Hematopoietic multipotent progenitor cell treated with erythropoietin and hydrocortisone succinate and interleukin-3 and kit ligand, for 15 days (in vitro differentiated cells): ENCODE measurements at places on chromosomes 3 and 15.
A peak's percentile ranks its signal among the peaks of the same experiment; 100 is the strongest.

DNA sequence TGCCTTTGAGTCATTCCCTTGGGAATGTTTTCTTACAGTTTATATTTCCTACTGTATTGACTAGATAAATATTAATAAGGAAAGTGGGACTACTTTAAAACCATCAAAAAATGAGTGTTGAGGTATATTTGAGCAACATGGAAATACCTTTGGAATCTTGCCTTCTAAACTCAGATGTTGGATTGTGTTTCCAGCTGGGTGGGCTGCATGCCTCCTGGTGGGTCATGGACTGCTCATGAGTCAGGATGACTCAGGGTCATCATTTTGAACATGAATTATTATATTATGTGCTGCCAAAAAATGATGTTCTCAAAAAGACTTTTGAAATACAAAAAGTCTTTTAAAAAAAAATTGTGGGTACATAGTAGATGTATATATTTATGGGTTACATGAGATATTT, 41.1 kb upstream of the APH1B start:
- no peak for DNase-seq

DNA sequence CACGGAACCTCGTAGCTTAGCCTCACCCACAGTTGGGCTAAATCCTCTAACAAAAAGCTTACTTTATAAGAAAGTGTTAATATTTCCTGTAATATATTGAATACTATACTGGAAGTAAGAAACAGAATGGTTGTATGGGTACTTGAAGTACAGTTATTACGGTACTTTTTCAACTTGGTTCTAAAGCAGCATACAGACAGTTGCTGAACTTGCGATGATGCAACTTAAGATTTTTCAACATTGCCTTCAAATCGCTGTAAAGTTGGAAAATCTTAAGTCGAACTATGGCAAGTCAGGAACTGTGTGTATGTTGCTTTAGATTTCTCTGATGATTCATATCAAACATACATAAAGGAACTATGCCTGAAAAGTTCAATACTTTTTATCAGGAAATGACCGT, 204.4 kb upstream of the C2CD4B start:
- DNase-seq: no peak

DNA sequence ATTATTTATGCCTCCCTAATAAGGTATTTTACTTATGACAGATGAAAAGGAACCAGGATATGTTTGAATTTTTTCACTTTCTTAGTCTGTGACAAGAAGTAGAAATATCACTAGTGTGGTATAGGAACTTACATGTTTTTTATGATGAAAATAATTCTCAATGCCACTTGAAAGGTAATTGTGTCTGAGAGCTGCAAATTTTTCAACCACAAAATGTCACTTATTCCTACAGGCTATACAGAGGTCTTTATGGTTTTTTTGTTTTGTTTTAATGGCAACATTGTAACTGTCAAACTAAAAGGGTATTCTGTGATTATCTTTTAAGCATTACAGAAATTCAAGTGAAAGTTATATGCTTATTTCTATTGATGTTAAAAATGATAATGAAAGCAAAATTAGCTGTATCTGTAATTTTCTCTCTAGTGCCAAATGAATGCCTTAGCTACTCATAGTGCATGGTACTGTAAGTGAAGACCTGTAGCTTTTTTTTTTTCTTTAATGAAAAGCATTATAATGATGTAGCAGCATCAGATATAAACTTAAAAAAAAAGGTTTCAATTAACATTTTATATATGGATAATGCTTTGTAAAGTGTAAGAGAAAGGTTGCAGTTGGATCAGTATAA, 14.7 kb downstream of the FEM1B start:
- no peak for DNase-seq

- no peak for DNase-seq
These were observed 160.5 kb downstream of the ANO10 start for GRCh38 chr3:43461345-43461744.

GRCh38 chr15:64149893-64150578, 1.5 kb upstream of the SNX22 start:
- peak; percentile 44 for DNase-seq

GRCh38 chr3:88626456-88627120, 476.8 kb downstream of the C3orf38 start:
- no peak for DNase-seq

DNA sequence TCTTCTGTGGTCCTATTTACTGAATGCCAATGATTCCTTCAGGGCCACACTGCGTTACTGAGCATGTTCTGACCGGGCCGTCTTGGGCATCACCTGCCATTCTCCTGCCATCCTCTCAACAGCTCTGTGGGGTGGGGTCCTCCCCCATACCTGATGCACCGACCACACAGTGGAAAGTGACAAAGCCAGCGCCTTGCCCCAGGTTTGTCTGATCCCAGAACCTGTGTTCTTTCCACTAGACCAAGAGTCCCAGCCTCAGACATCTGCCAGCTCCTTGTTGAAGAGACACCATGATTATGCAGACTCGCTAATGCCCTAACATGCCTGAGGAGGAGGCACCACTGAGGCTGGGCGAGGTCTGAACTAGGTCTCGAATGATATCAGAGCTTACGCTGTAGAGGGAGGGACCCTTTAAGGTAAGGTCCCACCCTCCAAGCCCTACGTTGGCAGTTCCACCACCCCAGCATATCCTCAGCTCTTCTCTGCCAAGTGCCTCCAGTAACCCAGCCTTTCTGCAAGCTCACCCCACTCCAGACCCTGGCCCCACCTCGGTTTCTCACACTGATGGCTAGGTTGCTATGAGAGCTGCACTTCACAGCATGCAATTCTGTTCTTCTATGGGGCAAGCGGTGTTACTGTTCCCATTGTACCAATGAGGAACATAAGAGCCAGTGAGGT, 29.8 kb upstream of the PLXNA1 start:
- DNase-seq: no peak
